ENCODE measurements at places on chromosomes 4 and X.

- DNase-seq = no peak
These were observed 36.5 kb upstream of the TFDP3 start for GRCh38 chrX:133254666-133255065.

- DNase-seq = no peak
These were observed 108.6 kb downstream of the CENPC start for GRCh38 chr4:67436742-67437141.

- no peak for DNase-seq
These were observed 87.5 kb downstream of the NSUN7 start for GRCh38 chr4:40837094-40837870.

- no peak for DNase-seq
These were observed 188.5 kb downstream of the SPRY1 start for GRCh38 chr4:123585111-123585510.

GRCh38 chr4:23614284-23614892 lies 275.5 kb downstream of the PPARGC1A start:
- no peak for DNase-seq

Data from stimulated activated CD8-positive, alpha-beta memory T cell treated with anti-CD3 and anti-CD28 coated beads, Interleukin-4, amount 100 ng/mL, for 1 hour (primary cell).